ENCODE measurements at places on chromosomes 2 and 18. TPM values are rescaled to one million over a fixed set of nuclear protein-coding genes. Genes with fewer than 3 reads are reported as not detected.

The GALNT13 gene
- total RNA-seq, result not detected

The LOXHD1 gene
- total RNA-seq, result 0.05 TPM

The MATN3 gene
- not detected for total RNA-seq

The UNC80 gene
- not detected for total RNA-seq

The PAX3 gene
- total RNA-seq, result not detected

The C2orf81 gene
- 4.9 TPM for total RNA-seq

The HADHB gene
- total RNA-seq, result 89.0 TPM

The CFAP221 gene
- total RNA-seq, result not detected

The RUFY4 gene
- total RNA-seq, result 0.84 TPM

DNA sequence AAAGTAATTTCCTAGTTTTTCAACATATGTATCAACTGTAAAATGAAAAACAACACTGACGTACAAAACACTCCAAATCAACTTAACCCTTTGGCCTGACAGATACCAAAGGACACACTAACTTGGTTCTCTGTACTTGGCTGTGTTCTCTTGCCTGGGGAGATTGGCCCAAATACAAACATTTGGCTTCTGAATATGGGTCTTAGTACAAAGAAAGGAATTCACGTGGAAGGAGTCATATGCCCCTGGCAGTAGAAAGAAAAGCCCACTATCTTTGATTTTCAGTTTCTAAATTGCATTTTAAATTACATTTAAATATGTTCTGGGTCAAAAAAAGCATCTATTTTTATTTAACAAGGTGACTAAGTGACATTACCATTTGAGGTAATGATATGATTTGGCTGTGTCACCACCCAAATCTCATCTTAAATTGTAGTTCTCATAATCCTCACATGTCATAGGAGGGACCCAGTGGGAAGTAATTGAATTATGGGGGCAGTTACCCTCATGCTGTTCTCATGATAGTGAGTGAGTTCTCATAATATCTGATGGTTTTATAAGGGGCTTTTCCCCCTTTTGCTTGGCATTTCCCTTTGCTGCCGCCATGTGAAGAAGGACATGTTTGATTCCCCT is 153.6 kb upstream of the CCDC195 start:
- DNase-seq, result no peak

DNA sequence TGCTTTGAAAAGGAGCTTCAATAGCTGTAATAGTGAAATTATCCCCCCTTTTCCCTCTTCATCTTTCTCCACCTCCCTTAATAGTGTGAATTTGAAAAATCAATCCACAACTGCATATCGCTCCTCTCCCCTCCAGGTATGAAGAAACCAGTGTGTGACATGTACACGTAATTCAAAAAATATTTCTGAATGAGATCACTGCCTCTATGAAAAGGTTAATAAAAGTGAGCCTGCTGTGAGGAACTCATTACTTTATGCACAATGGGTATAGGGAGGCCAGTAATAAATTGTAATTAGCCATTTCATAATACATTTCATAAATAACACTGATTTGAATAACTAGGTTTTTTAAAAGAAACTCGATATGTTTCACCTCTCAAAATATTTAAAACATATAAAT is 209.0 kb upstream of the KYNU start:
- no peak for DNase-seq

GRCh38 chr2:30691948-30692828 is 115.1 kb downstream of the CAPN13 start:
- no peak for DNase-seq

DNA sequence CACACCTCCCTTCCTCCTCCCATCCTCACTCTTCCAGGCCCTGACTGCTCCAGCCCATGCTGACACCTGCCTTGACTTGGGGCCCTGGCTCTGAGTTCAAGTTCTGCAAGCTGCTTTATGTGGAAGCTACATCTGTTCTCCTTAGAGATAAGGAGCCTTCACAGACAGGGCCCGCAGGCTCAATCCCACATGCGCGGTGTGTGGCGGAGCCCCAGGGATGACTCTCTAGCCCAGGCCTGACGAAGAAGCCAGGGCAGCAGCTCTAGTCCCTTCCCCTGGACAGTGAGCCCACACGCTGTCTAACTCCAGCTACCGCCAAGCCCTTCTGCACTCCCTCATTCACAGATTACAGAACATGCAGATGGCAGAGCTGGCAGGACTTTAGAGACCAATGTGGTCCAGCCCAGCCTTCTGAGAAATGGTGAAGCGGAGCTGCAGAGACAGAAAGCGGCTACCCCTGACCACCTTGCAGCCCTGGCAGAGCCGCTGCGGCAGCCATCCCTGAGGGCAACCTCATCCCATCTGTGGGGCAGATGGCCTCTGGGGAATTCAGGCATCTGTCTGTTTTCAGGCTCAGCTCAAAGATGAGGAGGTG is 304.3 kb downstream of the CELF4 start:
- no peak for DNase-seq

DNA sequence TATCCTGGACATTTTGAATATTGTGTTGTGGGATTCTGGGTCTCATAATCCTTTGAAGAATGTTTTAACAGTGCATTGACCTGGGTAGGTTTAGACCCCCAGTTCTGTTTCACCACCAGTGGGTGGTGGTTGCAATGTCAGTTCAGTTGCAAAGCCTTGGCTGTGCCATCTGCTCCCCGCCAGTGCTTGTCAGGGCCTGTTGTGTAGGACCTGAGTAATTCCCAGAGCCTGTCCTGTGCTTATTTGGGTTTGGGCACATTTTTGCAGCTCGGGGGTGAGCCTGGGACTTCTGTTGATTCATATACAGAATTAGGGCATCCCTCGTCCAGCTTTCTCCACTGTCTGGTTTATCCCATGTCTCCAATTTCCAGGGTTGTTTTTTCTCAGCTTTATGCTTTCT is 24.8 kb downstream of the ATP9B start:
- DNase-seq, result no peak

DNA sequence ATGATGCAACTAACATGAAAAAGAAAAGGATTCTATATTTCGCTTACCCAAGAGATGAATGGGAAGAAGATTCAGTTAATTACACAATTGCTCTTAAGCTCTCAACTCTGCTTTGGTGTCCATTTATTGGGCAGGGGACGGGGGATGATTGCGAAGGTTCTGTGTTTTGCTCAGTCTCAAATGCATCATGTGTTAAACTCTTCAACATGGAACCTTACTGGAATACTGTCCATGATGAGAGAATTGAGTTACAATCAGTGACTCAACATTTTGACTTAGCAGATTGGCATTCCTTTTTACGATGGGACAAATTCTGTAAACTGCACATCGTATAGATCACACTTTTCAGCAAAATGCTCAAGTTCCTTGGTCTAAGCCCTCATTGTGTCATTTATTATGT is 135.6 kb downstream of the RBMS1 start:
- DNase-seq, result no peak

- no peak for DNase-seq
These were observed 224.0 kb downstream of the CELF4 start for GRCh38 chr18:37341473-37342086.

Measured in activated T-cell treated with anti-CD3 and anti-CD28 coated beads, Interleukin-2, amount 50 U/mL, for 72 hours (primary cell).